ENCODE measurements at places on chromosomes 5 and 9.

DNA sequence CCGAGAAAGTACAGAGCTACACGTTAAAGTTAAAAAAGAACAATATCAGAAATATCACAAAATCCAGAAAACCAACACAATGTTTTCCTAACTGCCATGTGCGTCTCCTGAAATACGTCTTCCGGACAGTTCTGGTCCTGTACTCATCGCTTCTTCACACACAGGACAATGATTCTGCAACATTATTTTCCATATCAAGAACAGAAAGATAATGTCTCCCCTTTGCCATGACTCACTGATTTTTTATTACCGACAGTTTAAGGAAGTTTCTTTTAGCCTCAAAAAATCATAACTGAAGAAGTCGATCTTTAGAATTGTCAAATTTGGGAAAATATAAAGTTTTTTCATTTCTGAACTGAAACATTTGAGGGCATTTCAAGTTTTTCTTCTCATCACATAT, 2.5 kb downstream of the TBC1D9B start:
- no peak for DNase-seq

DNA sequence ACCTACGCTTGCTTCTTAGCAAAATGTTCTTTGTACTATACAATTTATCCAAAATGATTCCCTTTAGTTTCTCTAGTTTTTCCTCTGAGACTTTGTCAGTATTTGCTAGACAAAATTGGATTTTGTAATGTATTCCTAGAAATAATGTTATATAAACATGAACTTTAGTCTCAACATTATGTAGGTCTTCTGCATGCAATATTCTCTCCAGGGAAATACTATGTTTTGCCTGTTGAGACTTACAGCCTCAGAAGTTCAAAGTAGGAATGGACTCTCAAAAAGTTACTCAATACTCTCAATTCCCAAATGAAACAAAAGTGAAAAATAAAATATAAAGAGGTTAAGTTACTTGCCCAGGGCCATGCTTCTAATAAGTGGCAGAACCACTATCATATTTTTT, 24.8 kb upstream of the SMC2 start:
- DNase-seq, result no peak

GRCh38 chr5:38715696-38716095, 130.1 kb upstream of the OSMR start:
- DNase-seq, result peak; percentile 69

DNA sequence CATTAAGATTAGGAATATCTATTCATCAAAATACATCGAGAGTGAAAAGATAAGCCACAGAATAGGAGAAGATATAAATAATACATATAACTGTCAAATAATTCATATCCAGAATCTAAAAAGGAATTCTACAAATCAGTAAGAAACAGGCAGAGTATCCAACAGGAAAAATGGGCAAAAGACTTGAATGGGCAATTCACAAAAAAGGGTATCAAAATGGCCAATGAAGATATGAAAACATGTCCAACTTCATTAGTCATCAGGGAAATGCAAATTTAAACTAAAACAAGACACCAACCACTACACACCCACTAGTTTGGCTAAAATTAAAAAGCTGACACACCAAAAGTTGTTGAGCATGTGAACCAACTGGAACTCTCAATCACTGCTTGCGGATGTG, 206.9 kb upstream of the TBC1D2 start:
- DNase-seq, result no peak

DNA sequence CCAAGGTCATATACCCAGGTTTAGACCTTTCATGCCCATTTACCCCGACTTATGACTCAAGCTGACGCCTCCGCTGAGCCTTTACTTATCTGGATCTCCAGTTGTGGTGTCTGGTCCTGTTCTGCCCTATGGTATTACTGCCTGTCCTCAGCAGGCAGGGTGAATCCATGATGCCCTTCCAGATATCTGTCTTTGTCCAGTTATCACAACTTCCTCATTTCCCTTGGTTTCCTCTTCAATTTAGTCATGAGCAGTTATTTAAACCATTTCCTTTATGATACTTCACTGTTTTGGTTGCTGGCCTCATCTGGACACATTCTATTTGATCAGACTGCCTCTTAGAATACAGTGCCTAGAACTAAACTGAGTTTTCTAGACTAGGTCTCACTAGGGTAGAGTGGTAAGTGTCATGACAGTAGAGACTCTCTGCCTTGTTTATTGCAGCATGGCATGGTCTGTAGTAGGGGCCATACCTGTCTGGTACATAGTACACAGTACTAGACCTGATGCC, 93.3 kb downstream of the MELK start:
- DNase-seq, result peak; percentile 84

GRCh38 chr5:129930221-129930620, 26.0 kb downstream of the CHSY3 start:
- DNase-seq, result no peak

- DNase-seq, result peak; percentile 95
Observed at GRCh38 chr9:37929441-37929895, 25.5 kb upstream of the SLC25A51 start.

DNA sequence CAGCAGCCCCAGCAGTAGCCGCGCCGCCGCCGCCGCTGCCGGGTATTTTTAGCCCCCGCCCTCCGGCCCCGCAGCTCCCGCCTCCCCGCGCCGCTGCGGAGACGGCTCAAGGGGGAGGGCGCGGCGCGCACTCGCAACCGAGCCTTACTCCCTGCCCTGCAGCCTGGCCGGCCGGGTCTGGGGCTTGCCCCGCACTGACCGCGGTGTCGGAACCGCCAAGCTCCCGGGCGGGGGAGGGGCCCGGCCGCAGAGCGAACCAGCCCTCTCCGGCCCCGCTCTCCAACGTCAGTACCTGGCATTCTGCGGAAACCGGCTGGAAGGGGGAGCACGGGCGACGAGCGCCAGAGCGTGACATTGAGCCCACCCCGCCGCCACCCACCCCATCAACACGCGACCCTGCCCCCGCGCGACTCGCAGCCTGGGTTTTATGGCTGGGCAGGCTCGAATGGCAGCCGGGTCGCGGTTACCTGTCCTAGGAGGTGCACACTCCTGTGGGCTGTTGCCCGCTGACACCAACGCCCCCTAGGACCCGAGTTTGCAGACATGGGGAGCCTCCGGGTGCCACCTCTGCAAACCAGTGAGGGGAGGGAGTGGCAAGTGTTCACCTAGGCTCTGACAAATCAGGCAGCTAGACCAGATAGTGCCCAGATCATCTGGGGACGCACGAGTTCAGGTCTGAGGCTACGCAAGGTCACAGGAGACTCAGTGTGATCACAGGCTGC, at the start of gene ACSL6:
Gene ACSL6 (minus strand): TSS at position 37 of the 722 bp plus-strand sequence. CDS start 105 bp downstream, outside the sequence.
- DNase-seq, result no peak

DNA sequence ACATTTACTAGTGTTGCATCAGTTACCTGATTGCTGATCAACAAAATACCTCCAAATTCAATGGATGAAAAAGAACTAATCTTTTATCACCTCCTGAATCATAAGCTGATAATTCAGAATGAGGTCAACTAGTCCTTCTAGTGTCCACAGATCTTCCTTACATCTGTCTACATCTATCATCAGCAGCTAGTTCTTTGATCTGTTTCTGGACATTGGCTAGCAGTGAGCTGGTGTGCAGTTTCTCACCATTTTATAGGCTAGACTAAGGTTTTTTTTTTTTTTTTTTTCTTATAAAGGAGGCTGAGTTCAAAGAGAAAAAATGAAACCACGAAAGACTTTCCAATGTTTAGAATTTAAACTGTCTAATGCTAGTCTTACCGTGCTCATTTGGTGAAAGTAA, 534.3 kb upstream of the ST8SIA4 start:
- no peak for DNase-seq

- DNase-seq, result no peak
Observed at GRCh38 chr5:58620336-58620735, 37.5 kb downstream of the RAB3C start.

All from M059J (cell line).